Activated naive CD8-positive, alpha-beta T cell treated with anti-CD3 and anti-CD28 coated beads, Interleukin-2, amount 50 U/mL, for 16 hours (primary cell): ENCODE measurements at places on chromosomes 16 and 17.

DNA sequence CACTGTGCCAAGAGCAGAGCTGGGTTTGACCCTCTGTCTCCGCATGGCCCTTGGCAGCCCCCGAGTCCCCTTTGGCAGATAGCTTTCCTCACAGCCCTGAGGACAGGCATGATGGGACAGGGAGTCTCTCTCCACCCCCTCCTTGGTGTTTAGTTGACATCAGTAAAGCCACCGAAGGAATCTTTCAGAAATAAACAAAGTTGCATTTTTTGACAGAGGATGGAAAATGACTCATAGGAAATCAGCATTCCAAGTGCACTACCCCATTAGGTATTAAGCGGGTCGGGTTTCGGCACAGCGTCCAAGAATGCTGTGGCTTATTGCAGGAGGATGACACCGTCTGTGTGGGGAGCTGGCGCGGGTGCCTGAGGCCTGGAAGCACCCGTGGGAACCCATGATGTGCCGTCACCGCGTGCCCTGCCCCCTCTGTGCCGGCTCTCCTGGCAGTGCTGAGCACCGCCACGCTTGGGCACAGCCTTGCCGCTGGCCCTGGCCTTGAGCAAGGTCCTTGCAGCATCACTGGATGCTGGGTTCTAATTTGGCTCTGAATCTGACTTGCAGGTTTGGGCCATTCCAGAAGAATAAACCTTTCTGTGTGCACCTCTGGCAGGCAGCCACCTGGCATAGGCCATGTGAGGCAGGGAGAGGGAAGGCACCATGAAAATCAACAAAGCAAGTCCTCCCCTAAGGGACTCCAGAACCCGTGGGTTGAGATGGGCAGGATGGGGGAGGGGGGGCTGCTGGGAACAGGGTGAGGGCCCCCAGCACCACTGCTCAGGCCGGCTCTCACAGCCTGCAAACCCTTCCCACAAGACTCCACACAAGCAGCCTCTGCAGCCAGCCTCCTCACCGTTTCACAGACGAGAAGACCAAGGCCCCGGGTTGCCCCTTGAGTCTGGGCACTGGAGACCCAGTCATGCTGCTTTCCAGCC is 50.5 kb upstream of the ZNF469 start:
- DNase-seq, result no peak

DNA sequence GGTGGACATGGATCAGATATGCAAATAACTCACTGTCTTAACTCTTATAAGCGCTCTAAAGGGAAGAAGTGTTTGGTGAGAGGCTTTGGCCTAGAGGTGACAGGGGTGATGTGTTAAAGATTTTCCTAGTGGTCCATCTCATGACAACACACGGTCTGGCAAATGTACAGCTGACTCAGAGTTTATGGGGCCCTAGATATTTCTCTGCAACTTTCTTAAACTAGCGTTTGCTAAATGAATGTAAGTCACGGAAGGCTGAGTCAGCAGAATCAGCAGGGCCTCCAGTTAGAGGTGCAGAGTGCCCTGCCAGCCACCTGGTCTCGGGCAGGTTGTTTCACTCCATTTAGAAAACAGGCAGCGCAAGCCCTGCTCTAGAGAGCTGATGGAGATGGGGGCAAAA is 40.1 kb downstream of the CLEC16A start:
- DNase-seq, result no peak

- DNase-seq, result no peak
Observed at GRCh38 chr16:6157806-6158205, 1060.2 kb upstream of the EEF2KMT start.

GRCh38 chr17:28901866-28902818 is 737 bp downstream of the DHRS13 start:
- DNase-seq, result peak; percentile 6

DNA sequence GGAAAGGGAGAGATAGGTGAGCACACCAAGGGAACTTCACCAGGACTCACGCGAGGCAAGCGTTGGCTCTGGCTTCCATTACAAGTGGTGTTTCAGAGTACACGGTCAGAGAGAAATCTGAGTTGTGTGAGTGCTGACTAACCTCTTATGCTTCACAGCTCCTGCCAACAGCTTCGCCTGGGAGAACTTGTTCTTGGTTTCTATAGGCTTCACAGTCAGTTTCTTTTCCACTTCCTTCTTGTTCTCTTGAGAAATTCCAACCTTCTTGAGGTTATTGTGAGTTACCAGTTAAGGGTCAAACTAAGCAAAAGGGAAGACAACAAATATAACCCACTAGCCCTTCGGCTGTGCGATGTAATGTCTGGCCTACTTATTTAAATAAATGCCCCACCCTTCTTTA is 18.9 kb downstream of the PSME3IP1 start:
- DNase-seq, result no peak

DNA sequence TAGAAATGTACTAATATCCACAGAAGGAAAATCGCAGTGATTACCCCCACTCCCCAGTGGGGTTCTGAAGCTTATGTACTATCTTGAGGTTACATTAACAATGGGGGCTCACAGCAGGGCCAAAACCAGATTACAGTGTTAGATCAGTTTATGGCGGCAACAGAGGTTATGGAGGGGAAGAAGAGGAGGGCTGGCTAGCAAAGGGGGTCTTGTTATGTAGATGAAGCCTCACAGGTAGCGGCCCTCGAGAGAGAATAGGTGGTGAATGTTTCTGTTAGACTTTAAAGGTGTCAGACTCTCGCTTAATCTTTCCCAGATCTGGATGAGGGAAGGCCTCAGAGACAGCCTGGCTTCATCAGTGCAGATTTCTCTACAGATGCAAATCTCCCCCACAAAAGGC is 22.2 kb downstream of the RNF112 start:
- DNase-seq, result no peak

GRCh38 chr16:29320274-29320999 is 86.1 kb downstream of the NPIPB11 start:
- DNase-seq, result no peak

DNA sequence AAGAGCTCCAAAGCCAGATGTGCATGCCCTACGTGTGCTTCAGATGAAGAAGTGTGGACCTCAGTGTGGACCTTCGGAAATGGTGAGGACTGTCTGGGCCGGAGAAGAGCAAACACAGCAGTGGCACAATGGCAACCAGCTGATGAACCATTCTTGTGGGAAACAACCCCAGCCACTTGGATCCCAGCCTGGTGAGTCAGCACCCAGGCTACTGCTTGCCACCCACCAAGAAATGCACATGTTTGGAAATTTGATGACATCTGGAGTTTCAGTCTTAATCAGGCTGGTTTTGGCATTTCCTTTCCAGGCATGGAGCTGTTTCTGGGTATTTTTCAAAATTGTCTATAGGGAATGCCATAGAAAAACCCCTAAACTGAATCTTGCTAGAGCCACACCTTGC is 42.7 kb downstream of the DYNLRB2 start:
- no peak for DNase-seq

GRCh38 chr17:12521416-12521815 is 144.3 kb upstream of the MYOCD start:
- DNase-seq, result no peak

DNA sequence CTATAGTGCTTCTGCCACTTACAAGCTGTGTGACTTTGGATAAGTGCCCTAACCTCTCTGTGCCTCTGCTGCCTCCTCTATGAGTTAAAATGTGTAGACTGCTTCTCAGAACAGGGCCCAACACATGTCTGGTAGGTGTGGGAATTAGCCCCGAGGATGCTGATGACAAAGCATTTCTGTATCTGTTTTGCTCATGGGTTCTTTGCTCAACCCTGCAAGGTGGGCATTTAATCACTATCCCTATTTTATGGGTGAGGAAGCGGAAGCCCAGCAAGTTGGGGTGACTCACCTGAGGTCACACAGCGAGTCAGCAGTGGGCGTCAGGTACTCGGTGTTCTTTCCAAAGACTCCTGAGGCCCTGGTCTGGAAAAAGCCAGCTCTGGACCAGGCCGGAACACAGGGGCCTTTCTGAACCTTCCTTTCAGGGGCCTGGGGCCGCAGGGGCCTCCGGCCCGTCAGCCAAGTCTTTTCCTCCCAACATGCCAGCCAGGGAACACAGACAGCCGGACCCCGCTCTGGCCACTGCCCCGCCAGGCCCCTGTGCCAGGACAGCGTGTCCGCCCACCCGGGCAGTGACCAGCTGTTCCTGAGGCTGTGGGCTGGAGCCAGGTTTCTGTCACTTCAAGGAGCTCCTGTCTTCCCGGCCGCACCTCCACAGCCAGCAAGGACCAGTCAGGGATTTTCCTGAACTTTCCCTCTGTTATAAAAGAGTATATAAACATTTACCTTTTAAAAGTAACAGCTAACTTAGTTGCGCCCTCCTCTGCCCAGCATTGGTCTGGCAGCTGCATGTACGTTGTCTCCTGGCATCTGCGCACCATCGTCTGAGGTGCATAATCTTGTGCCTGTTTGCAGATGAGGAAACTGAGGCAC is 62.5 kb downstream of the SREBF1 start:
- DNase-seq, result no peak

GRCh38 chr17:63365366-63366240 is 80.5 kb downstream of the CYB561 start:
- DNase-seq, result no peak

- DNase-seq, result no peak
Observed at GRCh38 chr16:72389791-72390190, 217.8 kb upstream of the PMFBP1 start.

GRCh38 chr16:24433706-24434105 is 105.7 kb upstream of the RBBP6 start:
- no peak for DNase-seq

DNA sequence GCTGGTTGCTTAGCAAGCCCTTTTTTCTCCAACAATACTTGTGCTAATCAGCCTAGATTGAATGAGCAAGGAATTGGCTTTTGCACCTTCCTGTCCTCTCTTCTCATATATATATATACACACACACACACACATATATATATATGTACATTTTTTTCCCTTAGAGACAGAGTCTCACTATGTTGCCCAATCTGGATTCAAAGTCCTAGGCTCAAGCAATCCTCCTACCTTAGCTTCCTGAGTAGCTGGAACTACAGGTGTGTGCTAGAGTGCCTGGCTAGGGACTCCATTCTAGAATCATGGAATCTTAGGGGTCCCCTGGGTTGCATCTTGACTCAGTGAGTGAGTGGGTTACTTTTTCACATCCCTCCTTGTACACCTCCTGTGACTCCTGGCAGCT is 27.0 kb downstream of the RAI1 start:
- no peak for DNase-seq

DNA sequence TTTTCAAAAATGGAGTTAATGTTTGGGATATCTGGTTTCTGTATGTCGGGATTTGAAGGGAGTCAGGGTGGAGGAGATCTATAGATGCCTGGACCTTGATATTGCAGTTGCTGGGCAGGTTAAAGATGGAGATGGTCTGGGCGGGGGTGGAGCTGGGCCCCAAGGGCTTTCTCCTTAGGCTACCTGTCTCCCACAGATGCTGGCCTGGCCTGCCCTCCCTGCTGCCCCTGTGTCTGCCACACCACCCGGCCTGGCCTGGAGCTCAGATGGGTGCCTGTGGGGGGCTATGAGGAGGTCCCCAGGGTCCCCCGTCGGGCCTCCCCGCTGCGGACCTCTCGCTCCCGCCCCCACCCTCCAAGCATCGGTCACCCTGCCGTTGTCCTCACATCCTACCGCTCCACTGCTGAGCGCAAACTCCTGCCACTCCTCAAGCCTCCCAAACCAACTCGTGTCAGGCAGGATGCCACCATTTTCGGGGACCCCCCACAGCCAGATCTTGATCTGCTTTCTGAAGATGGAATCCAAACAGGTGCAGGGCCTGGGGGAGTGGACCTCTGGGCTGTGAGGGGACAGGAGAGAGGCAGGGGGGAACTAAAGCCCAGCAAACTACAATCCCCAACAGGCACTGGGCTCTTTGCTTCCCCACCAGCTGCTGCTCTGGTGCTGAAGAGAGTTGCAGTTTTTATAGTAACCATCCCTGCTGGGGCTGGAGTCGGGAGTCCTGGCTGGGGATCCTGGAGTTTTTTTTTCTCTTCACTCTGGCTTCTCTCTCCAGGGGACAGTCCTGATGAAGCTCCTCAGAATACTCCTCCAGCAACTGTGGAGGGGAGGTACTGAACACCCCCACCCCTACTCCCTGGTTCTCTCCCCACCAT is 2.9 kb downstream of the ARHGEF15 start:
- DNase-seq, result no peak

DNA sequence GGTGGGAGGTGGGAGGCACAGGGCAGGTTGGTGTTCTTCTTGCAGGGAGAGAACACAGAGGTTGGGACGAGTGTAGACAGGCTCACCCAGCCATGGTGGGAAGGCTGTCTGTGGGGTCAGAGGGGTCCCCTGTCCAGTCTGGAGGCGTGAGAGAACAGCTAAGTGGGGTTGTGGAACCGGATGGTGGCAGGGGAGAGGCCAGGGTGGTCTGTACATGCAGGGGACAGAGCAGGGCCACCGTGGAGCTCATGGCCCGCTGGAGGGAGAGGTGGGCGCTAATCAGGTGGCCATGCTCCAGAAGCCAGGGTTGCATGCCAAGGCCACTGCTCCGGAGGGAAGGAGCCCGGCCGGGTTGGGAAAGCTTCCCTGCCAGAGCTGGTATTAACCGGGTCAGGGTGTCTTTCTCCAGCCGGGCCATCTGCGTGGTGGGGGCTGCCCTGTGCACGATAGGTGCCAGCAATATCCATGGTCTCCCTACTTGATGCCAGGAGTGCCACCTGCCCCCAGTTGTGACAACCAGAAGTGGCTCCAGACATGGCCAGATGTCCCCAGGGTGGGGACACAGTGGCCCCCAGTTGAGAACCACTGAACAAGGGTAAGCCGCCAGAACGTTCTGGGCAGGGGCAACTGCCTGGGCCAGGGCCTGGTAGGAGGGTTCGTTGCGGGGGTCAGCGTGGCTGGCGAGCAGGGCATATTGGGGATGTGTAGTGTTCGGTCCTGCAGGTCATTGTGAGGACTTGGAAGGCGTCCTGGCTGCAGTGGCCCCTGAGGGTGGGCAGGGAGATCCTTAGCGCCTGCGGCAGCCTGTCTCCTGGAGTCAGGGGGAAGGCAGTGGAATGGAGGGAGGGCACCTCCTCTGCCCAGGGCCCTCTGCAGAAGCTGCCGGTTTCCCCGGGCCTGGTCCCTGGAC is 5.1 kb downstream of the SNN start:
- DNase-seq, result no peak

- no peak for DNase-seq
Observed at GRCh38 chr17:64155751-64156544, 26.0 kb upstream of the ERN1 start.

GRCh38 chr16:55171241-55171640 is 152.8 kb upstream of the IRX6 start:
- DNase-seq, result no peak

DNA sequence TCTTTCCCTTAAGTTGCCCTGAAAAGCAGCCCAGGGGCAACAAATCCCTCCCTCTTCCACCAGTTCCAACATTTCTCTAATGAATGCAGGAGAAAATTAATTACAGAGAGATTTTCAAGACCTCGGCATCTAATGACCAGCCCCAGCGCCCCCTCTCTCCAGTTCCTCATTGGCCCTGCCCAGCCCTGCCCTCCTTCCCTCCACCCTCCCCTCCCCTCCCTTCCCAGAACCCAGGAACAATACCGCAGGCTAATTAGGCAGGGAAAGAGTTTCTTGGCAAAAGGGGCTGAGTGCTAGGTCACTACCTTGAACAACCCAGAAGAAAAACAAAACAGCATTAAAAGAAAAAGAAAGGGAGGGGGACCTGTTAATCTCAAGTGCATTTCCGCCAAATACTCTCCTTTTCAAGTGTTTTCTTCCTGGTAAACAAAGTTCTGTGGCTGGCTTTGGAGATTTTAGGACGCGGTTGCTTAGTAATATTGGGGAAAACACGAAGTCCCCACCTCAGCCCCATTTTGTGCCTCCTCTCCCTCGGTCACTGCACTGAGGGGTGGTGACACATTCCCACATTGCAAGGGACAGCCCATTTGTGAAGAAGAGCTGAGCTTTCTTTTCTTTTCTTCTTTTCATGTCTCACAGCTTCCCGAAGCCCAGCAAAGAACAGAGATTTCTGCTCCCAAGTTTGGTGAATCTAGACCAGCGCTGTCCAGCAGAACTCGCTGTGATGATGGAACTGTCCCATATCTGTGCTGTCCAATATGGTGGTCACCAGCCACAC is 215.4 kb downstream of the SOX9 start:
- DNase-seq, result no peak
